ELR (cell line): ENCODE measurements at places on chromosomes 12 and 14.

- DNase-seq: no peak
Measured at GRCh38 chr14:81031488-81031887, 76.1 kb downstream of the TSHR start.

GRCh38 chr12:14303661-14304155, 61.8 kb upstream of the ATF7IP start:
- no peak for DNase-seq

- no peak for DNase-seq
Measured at GRCh38 chr12:111185206-111185888, 183.5 kb downstream of the PHETA1 start.

DNA sequence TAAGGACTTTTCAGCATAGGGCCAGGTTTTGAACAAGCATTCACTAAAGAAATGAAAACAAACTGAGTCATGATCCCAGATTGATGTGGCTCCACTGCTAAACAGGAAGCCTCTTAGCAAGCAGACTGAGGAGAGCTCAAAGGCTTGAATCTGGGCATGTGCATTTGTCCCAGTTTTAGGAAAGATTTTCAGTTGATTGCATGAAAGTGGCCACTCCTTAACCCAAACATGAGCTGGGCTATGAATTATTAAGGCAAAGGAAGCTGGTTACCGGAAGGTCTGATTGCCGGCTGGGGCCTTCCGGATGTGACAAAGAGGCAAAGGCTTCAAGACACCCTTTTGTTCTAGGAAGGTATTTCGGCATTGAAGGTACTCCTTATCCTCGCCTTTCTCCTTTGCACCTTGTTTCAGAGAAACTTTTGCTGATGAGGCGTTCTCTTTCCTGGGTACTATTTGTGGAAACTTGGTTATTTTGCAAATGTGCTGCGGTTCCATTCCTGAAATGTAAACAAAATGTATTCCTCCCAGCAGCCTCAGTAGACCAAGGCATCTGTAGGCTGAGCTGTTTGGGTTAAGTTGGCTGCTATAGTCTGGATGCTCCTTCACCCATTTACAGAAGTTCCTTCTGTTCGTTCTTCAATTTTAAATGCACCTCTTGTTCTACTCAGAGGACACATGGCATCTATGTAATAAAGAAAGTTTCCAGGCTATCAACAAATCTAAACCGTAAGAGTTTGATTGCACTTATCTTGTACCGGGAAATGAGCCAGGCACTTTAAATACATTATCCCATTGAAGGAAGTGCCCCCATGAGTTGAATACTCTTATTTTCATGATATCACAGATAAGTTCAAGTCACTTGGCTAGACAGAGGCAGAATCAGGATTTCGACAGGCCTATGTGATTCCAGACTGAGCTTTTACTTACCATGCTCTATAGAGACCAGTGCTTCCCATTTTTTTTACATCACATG, 115.6 kb upstream of the METAP2 start:
- no peak for DNase-seq

DNA sequence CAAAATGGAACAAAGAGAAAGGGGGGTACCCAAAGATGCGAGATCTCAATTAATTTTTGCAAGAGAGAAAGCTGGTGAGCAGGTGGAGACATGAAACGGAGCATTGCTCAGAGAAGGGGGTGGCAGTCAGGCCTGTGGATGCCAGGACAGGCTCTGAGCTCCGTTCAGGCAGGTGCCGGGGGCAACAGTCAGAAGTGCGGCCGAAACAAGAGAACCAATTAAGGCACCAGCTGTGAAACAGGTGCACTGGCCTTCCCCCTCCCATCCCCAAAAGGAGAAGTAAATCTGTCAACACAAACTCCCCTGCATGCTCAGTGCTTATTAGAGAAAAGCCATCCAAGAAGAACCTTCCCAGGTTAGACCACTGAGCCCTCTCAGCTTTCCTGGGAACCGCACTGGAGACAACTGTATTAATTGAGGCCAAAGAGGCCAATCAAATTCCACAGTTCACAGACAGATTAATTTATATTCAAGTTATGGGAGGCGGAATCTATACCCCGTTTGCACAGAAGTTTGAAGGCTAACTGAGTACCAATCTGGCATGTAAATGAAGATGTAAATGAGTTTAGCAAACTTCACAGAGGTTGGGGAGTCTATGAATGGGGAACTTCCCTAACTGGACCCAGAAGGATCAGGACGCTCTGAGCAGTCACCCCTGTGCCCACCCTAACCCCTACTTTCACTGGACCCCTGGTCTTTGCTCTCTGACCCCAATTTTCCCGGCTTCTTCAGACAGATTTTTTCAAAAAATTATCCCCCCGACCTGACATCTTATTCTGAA, 20.9 kb downstream of the OAS2 start:
- DNase-seq: no peak

DNA sequence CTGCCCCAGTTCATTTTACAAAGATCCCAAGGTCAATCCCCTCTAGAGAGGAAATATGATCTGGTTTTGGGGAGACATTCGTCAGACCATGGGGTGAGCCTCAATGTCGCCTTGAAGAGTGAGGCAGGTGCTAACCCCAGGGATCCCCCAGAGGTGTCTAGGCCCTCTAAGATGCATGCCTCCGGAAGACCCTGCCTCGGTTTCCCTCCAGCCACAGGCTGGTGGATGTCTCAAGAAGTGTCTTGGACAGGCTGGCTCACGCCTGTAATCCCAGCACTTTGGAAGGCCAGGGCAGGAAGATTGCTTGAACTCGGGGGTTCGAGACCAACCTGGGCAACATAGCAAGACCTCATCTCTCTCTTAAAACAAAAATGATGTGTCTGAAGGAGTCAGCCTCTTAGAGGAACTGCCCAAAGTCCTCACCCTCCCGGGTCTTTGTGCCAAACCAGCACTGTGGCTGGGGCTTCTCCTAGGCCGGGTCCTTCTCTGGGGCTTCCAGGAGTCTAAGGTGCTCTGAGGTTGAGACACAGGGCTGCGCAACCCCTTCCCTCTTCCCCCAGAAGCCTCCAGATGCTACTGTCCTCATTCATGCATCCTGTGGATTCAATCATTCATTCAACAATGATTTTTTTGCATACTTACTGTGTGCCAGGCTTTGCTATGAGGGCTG, 24.7 kb upstream of the BEGAIN start:
- no peak for DNase-seq

GRCh38 chr12:81095501-81096232, 17.8 kb downstream of the ACSS3 start:
- DNase-seq: peak; percentile 2

GRCh38 chr12:42382013-42382696, 56.2 kb downstream of the PPHLN1 start:
- DNase-seq: no peak
